CD4-positive, CD25-positive, alpha-beta regulatory T cell (primary cell): ENCODE measurements at places on chromosomes 6 and 20. TPM values are rescaled to one million over a fixed set of nuclear protein-coding genes. Genes with fewer than 3 reads are reported as not detected.
A peak's percentile ranks its signal among the peaks of the same experiment; 100 is the strongest.

Gene IMPG1
- not detected for total RNA-seq

Gene CAGE1
- 0.57 TPM for total RNA-seq

Gene SOBP
- not detected for total RNA-seq

DNA sequence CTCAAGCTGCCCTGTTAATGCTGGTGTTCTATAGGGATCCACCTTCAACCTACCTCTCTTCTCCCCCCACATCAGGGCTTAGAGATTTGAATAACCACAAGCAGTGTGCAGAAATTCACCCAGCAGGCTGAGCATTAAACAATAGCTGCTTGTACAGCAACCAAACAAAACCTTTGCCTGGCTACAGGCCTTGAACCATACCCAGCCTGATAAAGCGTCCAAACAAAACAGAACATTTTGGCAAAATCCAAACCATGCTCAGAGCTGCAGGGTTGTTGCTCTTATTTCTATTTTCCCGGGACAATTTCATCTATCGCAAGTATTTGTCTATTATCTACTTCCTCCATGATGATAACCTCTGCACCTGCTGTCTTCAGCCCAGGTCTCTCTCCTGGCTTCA is 142.3 kb downstream of the UNC5CL start:
- DNase-seq, result no peak

DNA sequence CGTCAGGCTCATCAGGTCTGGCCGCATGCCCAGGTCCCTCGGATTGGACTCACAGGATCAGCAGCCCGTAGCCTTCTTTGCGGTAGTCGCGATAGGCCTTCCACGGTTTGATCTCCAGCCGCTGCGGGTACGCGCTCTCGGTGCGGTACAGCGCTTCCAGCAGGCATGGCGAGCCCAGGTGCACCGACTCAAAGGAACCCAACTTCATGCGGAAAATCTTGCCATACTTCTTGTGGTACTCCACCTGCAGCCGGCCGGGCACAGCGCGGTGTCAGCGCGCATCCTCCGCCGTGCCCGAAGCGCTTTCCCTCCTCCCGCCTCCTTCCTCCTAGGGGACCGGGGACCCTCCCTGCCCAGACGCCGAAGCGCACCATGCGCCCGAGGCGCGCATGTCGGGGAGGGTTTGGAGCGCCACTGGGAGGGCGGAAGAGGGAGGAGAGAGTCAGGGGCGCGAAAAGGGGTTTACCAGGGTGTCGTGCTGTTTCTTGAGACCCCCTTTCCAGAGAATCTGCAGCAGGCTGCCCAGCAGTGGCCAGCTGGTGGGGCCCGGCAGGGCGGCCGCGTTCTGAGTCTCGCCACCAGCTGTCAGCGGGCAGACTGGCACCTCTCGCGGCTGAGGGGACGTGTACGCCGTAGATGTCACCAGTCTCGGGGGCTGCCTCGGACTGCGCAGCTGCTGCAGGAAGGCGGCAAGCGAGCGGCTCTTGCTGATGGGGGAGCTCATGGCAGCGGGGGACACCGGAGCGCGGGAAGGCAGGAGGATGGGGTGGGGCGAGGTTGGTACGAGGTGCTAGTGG is 732 bp downstream of the CYP24A1 start:
- DNase-seq, result no peak

GRCh38 chr6:939526-940252 is 246.8 kb upstream of the EXOC2 start:
- DNase-seq, result no peak

- no peak for DNase-seq
Measured at GRCh38 chr20:45695496-45695895, 6.3 kb upstream of the WFDC13 start.

- no peak for DNase-seq
Measured at GRCh38 chr20:56922497-56922896, 293.4 kb downstream of the TFAP2C start.

GRCh38 chr6:117270843-117271507 is 5.6 kb downstream of the VGLL2 start:
- DNase-seq, result no peak

DNA sequence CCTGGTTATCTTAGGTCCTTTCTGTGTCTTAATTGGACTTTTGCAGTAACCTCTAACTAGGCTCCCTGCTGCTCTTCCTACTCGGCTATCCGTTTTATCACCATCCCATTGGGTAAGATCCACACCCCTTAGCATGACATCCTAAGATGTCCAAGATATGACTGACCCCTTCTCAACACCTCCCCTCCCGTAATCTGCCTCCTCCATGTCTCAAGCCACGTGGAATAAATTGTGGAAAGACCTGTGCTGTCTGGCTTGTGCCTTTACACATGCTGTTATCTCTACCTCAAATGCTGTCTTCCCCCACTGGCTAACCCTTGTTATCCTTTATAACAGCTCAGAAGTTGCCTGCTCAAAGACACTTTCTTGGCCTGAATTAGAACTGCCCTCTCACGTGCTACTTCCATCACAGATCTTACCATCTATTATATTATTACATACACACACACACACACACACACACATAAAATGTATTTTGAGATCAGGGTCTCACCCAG is 26.5 kb downstream of the EIF2S2 start:
- no peak for DNase-seq

- no peak for DNase-seq
Measured at GRCh38 chr6:31355583-31355948, 1.4 kb downstream of the HLA-B start.

- no peak for DNase-seq
Measured at GRCh38 chr6:36353411-36353915, 16.8 kb upstream of the BNIP5 start.

GRCh38 chr6:113833537-113833936 is 23.6 kb upstream of the MARCKS start:
- no peak for DNase-seq

DNA sequence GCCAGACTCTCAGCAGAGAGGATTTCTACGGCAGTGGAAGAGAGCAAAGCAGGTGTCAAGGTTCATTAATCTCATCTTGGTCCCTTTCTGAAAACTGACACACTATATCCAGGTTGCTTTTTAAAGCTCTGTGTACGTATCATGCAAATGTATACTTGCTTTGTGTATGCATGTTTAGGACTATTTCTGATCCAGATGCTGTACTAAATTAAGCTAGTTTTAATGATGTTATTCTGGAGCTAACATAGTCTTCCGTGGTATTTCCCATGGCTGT is 59.2 kb upstream of the SNX9 start:
- DNase-seq, result no peak

- peak; percentile 88 for DNase-seq
Measured at GRCh38 chr6:235763-236360, 56.4 kb upstream of the DUSP22 start.

- no peak for DNase-seq
Measured at GRCh38 chr6:161274488-161274858, 612 bp upstream of the AGPAT4 start.

DNA sequence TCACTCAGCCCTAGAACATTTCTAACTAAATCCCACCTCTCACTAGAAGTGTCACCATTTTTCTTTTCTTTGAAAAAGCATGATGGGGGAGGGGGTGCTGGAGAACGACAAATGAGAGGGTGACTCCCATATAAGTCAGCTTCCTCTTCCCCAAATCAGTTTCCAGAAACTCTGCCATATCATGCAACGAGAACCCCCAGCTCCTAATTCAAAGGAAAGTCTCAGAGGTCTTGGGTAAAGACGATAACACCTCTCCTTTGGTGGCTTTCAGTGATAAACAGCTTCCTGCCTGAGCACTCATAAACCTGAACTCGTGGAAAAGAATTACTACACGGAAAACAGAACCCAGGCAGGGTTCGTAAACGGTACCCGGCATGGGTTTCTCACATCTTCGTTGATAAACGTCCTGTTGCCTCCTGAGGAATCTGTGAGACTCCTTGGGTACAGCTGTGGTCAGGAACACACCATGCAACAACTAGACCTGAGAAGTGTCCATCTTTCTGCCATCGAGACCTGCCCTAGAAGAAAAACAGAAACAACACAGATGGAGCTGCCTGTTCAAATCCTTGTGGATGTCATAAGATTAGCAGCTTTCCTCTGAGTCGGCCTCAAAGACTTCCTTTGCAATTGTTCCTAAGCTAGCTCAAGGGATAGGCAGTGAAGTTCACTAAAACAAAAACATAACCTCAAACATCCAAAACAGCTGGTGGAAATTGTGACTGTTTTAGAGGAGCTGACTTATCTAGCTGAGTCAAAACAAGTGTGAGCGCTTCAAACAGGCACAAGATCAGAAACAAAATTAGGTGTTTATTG is 185.8 kb upstream of the PRDM1 start:
- DNase-seq, result peak; percentile 78

DNA sequence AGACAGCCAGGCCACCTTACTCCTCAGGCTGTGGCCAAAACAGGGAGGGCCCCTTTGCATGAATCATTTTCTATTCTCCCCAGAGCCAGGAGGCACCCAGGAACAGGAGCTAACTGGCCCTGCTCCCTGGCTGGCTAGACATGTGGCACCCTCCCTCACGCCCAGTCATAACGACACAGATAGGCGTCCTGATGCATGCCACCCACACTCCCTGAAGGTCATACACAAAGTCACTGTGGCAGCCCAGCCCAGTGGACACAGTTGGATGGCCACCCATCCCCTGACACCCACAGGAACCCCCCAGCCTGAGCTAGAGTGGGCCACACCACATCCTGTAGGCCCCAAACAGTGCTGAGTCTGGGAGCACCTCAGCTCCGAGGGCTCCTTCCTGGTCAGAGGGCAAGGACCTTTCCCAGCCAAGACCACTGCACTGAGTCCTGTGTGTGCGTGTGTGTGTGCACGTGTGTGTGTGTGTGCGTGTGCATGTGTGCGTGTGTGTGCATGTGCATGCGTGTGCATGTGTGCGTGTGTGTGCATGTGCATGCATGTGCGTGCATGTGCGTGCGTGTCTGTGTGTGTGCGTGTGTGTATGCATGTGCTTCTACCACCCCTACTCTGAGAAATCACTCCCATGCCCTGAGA is 21.6 kb downstream of the TFEB start:
- no peak for DNase-seq

- DNase-seq, result no peak
Measured at GRCh38 chr6:4446982-4447381, 311.6 kb upstream of the ECI2 start.
